ENCODE measurements at places on chromosomes 5 and 9.

DNA sequence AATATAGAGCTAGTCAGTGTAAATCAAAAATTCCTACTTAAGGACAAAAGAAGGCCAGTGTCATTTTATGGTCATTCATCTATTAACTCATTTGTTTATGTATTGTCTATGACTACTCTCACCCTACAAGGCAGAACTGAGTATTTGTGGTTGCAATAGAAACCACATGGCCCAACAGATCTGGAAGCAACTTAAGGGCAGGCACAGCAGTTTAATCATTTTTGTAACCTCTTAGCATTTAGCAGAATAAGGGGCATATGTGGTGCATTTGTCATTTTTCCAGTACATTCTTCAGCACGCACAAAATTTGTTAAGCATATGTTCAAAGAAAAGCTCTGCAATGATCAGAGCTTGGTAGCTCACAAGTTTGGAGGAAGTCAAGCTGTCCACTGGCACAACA is 1.1 kb downstream of the FKBP15 start:
- no peak for DNase-seq

DNA sequence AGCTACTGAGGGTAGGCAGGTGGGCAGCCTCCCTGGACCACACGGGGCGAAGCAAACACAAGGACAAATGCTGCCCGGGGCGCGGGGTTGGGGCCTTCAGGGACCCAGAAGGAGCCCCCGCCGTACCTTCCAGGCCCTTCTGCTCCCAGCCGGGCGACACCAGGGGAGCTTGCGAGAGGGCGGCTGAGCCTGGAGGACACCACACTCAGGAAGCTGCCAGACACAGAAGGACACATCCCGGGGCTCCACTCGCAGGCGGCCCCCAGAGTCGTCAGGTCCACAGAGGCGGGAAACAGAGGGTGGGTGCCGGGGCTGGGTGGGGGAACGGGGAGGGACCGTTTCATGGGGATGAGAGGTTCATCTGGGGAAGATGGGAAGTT is 58.5 kb upstream of the UBAC1 start:
- no peak for DNase-seq

DNA sequence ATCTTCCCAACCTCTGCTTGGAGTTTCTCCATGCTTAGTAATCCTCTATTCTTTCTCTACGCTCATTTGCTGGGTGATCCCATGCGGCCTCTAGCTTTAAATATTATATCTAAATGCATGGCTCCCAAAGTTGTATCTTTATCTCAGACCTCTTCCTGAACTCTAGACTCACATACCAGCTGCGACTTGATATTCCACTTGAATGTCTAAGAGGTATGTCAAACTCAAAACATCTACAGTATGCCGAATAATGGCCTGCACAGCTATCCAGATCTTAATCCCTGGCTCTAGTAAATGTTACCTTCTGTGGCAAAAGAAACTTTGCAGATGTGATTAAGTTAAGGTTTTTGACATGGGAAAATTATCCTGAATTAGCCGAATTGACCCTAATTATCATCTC is 179.2 kb downstream of the TTC39B start:
- no peak for DNase-seq

GRCh38 chr9:124388275-124389048 is 26.8 kb downstream of the PSMB7 start:
- no peak for DNase-seq

- no peak for DNase-seq
Measured at GRCh38 chr9:35114113-35114839, 1.4 kb downstream of the ATOSB start.

GRCh38 chr9:134485653-134486052 is 155.9 kb upstream of the COL5A1 start:
- DNase-seq: no peak

- DNase-seq: no peak
Measured at GRCh38 chr9:116658265-116658664, 28.8 kb upstream of the TRIM32 start.

DNA sequence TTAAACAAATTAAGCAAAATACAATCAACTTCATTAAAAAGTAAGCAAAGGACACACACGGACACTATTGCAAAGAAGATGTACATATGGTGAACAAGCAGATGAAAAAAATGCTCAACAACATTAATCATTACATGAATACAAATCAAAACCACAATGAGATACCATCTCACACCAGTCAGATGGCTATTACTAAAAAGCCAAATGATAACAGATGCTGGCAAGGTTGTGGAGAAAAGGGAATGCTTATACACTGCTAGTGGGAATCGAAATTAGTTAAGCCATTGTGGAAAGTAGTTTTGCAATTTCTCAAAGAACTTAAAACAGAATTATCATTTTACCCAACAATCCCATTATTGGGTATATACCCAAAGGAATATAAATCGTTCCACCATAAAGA is 636.2 kb upstream of the ST8SIA4 start:
- no peak for DNase-seq
